ENCODE measurements at places on chromosomes 7 and 10. TPM values are rescaled to one million over a fixed set of nuclear protein-coding genes. Genes with fewer than 3 reads are reported as not detected.

The IDI2 gene
- total RNA-seq: not detected

The PLAC9 gene
- total RNA-seq: 52.1 TPM

The EN2 gene
- 0.29 TPM for total RNA-seq

GRCh38 chr10:118853916-118854315 lies 99.1 kb upstream of the CACUL1 start:
- no peak overlapping the region for H3K27ac ChIP-seq
- H3K4me1 ChIP-seq: no peaks in the 10 kb centered on the region
- no peak overlapping the region for H3K4me3 ChIP-seq
- no peak for DNase-seq
- H3K36me3 ChIP-seq: no peaks in the 10 kb centered on the region

DNA sequence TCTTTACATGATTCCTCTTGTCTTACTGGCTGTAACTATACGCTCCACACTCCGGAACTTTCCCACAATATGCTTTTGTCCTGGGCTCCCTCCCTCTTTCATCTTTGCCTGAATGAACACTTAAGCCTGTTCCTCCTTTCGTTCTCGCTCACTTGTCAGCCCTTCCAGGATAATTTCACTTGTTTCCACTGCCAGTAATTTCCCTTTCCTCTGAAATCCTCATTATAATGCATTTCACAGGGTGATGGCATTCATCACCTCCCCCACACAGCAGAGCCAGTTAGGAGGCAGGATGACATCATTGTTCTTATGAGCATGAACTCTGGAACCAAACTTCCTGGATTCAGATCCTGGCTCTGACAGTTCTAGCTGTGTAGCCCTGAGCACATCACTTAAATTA lies 372.6 kb downstream of the GPR158 start:
- no peaks in the 10 kb centered on the region for H3K36me3 ChIP-seq
- no peaks in the 10 kb centered on the region for H3K27me3 ChIP-seq
- no peaks in the 10 kb centered on the region for H3K4me1 ChIP-seq
- H3K27ac ChIP-seq: no peak overlapping the region
- DNase-seq: peak; percentile 7
- no peak overlapping the region for H3K4me3 ChIP-seq

- no peaks in the 10 kb centered on the region for H3K36me3 ChIP-seq
- no peaks in the 10 kb centered on the region for H3K27me3 ChIP-seq
- no peak overlapping the region for H3K27ac ChIP-seq
- no peaks in the 10 kb centered on the region for H3K4me1 ChIP-seq
- DNase-seq: no peak
Observed at GRCh38 chr7:131683536-131684125, 127.2 kb upstream of the PODXL start.

The STEAP1 gene
- 27.5 TPM for total RNA-seq

- no peak overlapping the region for H3K4me3 ChIP-seq
- H3K4me1 ChIP-seq: peaks cover 3% of the 10 kb centered on the region
- H3K36me3 ChIP-seq: no peaks in the 10 kb centered on the region
- H3K27ac ChIP-seq: no peak overlapping the region
- no peak for DNase-seq
Observed at GRCh38 chr7:66348531-66348930, 143.4 kb downstream of the TPST1 start.

DNA sequence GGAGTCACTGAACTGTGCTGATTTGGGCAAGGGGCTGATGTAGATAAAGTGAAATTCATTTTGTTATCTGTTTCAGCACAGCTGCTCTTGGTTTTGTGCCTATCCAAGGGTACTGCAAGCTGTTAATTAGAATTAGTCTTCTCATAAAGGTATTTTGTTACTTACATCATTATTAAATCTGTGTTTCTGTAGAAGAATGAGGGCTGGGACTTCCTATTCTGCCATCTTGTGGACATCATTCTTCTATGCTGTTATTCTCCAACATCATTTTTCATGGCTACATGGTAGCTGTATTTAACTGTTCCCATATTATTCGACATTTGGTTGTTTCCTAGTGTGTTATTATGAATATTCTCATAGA lies 76.2 kb upstream of the CCDC71L start:
- H3K36me3 ChIP-seq: no peaks in the 10 kb centered on the region
- H3K27ac ChIP-seq: no peak overlapping the region
- no peak overlapping the region for H3K4me3 ChIP-seq
- peaks cover 3% of the 10 kb centered on the region for H3K4me1 ChIP-seq
- H3K27me3 ChIP-seq: no peaks in the 10 kb centered on the region
- no peak for DNase-seq
